ENCODE measurements at places on chromosomes 2 and 18.

- no peak for DNase-seq
These were observed 32.8 kb downstream of the SOCS6 start for GRCh38 chr18:70321616-70322015.

GRCh38 chr2:85441864-85442263 is 23.4 kb downstream of the SH2D6 start:
- DNase-seq: no peak

- no peak for DNase-seq
These were observed 4.8 kb upstream of the MRPL44 start for GRCh38 chr2:223952280-223952968.

DNA sequence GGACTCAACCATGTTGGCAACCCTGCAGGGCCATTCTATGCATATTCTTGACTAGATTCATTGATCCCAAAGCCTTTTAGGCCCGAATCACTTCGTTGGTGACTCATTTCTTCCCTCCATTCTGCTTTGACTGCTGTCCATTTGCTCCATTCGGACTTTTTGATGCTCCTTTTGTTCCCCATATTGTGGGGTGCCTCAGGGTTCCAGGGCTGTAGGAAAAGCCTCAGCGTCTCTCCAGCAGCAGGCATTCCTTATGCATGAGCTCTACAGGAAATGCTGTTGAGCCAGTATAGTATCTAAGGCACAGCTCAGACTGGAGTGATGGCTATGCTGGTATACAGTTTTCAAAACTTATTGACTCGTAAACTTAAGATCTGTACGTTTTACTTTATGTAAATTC is 292.6 kb downstream of the PRKCE start:
- DNase-seq: no peak

GRCh38 chr18:62372156-62372555 is 47.0 kb downstream of the TNFRSF11A start:
- no peak for DNase-seq

GRCh38 chr2:134301099-134301927 is 47.4 kb downstream of the MGAT5 start:
- no peak for DNase-seq

DNA sequence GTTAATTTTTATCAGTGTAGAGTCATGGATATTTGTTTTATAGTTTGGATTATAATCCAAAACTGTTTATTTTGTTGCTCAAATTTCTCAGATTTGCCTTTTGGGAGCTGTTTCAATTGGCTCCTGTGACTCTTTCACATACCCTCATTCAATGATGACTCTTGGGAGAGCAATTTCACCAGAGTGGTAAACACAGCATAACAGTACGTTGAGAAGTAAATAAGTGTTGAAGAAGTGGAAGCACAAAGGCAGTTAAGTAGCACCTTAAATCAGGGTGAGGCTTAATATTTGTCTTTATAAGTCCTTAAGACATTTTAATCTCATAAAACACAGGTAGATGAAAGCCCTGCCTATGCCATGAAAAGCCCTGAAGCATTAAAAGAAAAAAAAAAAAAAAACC is 17.1 kb upstream of the SLC39A10 start:
- no peak for DNase-seq

- no peak for DNase-seq
These were observed 153.6 kb downstream of the ALK start for GRCh38 chr2:29767606-29768335.

DNA sequence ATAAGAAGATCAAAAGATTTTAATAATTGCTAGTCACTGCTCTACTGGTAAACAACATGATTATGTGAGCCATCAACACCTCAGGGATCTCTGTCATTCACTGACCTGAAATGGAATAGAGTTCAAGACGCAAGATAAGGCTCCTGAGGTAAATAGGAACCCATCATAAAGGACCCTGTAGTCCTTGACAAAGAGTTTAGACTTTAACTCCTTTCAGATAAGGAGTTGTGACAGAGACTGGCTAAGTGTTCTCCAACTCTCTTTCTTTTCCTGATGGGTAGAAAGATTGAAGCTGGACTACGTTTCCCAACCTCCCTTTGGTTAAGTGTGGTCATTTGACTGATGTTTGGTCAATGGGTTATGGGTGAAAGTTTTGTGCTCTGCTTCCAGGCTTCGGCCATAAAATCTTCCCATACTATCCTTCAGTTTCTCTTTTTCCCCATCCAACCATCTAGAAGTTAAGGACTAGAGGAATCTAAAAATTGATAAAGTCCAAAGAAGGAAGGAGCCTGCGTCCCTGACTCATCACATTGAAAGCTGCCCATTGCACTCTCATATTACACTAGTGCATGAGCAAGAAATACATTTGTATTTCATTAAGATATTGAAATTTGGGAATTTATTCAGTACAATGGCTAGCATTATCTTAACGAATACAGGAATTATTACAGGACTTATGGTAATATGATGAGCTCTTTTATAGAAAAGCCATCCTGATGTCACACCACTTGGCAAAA is 293.7 kb upstream of the ACVR2A start:
- DNase-seq: no peak

GRCh38 chr18:35618696-35619095 is 37.2 kb downstream of the GALNT1 start:
- DNase-seq: no peak

GRCh38 chr2:86123328-86123925 is 17.4 kb downstream of the PTCD3 start:
- DNase-seq: no peak

- no peak for DNase-seq
These were observed 80.8 kb upstream of the PAPOLG start for GRCh38 chr2:60675301-60675700.

- DNase-seq: no peak
These were observed 129.0 kb downstream of the CABYR start for GRCh38 chr18:24267878-24268277.

Measured in osteocyte (in vitro differentiated cells).